ENCODE measurements at places on chromosomes 3 and 15. TPM values are rescaled to one million over a fixed set of nuclear protein-coding genes. Genes with fewer than 3 reads are reported as not detected.

GRCh38 chr3:130671545-130672312, 74.9 kb downstream of the PIK3R4 start:
- no peaks in the 10 kb centered on the region for H3K4me1 ChIP-seq
- no peak overlapping the region for H3K4me3 ChIP-seq
- H3K27ac ChIP-seq: no peak overlapping the region

DNA sequence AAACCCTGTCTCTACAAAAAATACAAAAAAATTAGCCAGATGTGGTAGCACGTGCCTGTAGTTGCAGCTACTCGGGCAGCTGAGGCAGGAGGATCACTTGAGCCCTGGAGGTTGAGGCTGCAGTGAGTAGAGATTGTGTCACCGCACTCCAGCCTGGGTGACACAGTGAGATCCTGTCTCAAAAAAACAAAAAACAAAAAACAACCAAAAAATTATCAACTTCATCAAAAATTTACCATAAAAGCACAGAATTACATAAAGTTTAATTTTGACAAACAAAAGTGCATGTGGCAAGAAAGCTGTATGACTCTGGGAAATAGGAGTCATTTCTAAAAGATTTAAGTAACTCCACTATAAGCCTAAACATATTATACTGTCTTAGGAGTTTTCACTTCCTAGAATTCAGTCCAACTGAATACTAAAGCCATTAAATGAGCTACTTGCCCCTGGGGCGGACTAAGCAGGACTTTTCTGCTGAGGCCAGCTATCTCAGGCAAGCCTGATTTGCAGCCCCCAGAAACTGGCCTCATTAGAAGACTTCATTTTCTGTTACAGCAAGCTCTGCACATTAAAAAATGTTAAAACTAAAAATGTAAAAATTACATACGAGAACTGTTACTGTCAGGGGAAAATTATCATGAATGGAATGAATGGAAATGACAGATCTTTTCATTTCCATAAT, 23.0 kb downstream of the HSPBAP1 start:
- no peak for DNase-seq
- H3K36me3 ChIP-seq: no peaks in the 10 kb centered on the region
- H3K4me1 ChIP-seq: no peaks in the 10 kb centered on the region
- no peak overlapping the region for H3K27ac ChIP-seq
- H3K4me3 ChIP-seq: no peak overlapping the region
- H3K27me3 ChIP-seq: no peaks in the 10 kb centered on the region

DNA sequence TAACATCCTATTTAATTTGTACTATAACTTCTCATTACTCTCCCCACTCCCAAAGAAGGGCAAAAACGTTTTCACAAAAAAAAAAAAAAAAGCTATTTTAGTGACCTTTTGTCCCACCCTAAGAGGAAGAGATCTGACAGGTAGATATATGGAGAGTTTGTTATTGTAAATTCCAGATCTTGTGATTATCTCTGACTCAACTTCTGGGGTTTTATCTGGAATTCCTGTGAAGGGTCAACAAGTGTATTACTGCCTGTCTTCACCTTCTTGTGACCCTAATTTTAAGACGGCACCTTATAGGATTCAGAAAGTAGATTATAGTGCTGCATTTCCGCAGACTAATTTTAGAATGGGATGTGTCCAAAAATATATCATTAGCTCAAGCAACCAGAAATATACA, 205.9 kb upstream of the CDIN1 start:
- no peak overlapping the region for H3K27ac ChIP-seq
- no peak for DNase-seq
- no peaks in the 10 kb centered on the region for H3K27me3 ChIP-seq
- no peaks in the 10 kb centered on the region for H3K36me3 ChIP-seq
- H3K4me1 ChIP-seq: no peaks in the 10 kb centered on the region

GRCh38 chr15:68789534-68790241, 31.0 kb downstream of the ANP32A start:
- peak; percentile 60 for DNase-seq
- H3K36me3 ChIP-seq: peaks cover 24% of the 10 kb centered on the region
- H3K27me3 ChIP-seq: no peaks in the 10 kb centered on the region
- no peak overlapping the region for H3K4me3 ChIP-seq
- H3K27ac ChIP-seq: peak overlapping the region; percentile 65
- H3K4me1 ChIP-seq: peaks cover 40% of the 10 kb centered on the region

GRCh38 chr3:77535116-77535515, 495.2 kb downstream of the ROBO2 start:
- H3K4me1 ChIP-seq: peaks cover 6% of the 10 kb centered on the region
- DNase-seq: no peak
- no peaks in the 10 kb centered on the region for H3K27me3 ChIP-seq
- no peak overlapping the region for H3K4me3 ChIP-seq

DNA sequence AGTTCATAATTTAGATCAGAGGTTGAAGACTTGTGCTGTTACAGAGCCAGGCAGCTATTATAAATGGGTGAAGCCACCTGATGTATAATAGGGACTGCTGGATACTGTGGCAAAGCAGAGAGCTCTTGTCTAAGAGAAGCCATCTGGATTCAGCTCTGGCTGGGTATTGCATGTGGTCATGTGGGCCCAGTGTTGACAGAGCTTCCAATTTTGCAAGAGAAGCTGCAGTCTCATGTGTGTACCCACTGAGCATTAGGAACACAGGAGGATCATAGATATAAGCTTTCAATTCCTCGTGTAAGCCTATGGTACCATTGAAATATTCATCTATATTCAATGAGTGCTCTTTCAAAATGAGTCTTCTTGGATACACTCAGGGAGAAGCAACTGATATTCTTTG, 303.9 kb upstream of the SLCO3A1 start:
- H3K4me3 ChIP-seq: no peak overlapping the region
- no peaks in the 10 kb centered on the region for H3K4me1 ChIP-seq
- no peaks in the 10 kb centered on the region for H3K36me3 ChIP-seq
- H3K27me3 ChIP-seq: no peaks in the 10 kb centered on the region
- H3K27ac ChIP-seq: no peak overlapping the region

DNA sequence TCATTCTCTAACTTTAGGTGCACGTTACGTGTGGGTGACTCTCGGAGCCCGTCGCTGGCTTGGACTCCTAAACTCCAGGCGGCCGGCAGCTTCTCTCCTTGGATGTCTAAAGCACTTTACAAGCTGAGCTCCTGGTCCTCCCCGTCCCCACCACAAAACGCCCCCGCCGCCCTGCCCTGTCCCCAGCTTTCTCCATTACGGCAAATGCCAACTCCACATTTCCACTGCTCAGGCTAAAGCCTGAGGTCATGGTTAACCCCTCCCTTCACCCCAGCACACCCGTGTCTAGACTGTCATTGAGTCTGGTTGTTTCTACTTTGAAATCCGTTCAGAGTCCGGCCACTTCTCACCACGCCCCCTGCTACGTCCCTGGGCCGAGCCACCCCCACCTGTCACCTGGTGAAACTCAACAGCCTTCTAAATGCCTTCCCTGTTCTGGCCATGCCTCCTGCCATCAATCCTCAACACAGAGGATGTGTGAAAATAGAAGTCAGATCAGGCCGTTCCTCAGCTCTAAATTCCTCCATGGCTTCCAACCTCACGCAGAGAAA, 8.1 kb upstream of the PCSK6 start:
- H3K27me3 ChIP-seq: peaks cover 23% of the 10 kb centered on the region
- no peak overlapping the region for H3K27ac ChIP-seq

- no peak overlapping the region for H3K27ac ChIP-seq
- peaks cover 5% of the 10 kb centered on the region for H3K4me1 ChIP-seq
- no peaks in the 10 kb centered on the region for H3K27me3 ChIP-seq
- DNase-seq: no peak
Measured at GRCh38 chr15:59237924-59238331, 31.3 kb downstream of the LDHAL6B start.

Gene C3orf85
- total RNA-seq: not detected

- H3K27ac ChIP-seq: no peak overlapping the region
- DNase-seq: no peak
- no peaks in the 10 kb centered on the region for H3K36me3 ChIP-seq
- H3K27me3 ChIP-seq: peaks cover 88% of the 10 kb centered on the region
- no peaks in the 10 kb centered on the region for H3K4me1 ChIP-seq
Measured at GRCh38 chr3:168864107-168865021, 768.6 kb upstream of the GOLIM4 start.

Gene SPTBN5
- 3.2 TPM for total RNA-seq

GRCh38 chr15:37885651-37886050, 48.8 kb upstream of the TMCO5A start:
- no peak for DNase-seq
- H3K27ac ChIP-seq: no peak overlapping the region
- no peaks in the 10 kb centered on the region for H3K36me3 ChIP-seq
- no peaks in the 10 kb centered on the region for H3K4me1 ChIP-seq
- no peak overlapping the region for H3K4me3 ChIP-seq

Gene CLRN1
- not detected for total RNA-seq

DNA sequence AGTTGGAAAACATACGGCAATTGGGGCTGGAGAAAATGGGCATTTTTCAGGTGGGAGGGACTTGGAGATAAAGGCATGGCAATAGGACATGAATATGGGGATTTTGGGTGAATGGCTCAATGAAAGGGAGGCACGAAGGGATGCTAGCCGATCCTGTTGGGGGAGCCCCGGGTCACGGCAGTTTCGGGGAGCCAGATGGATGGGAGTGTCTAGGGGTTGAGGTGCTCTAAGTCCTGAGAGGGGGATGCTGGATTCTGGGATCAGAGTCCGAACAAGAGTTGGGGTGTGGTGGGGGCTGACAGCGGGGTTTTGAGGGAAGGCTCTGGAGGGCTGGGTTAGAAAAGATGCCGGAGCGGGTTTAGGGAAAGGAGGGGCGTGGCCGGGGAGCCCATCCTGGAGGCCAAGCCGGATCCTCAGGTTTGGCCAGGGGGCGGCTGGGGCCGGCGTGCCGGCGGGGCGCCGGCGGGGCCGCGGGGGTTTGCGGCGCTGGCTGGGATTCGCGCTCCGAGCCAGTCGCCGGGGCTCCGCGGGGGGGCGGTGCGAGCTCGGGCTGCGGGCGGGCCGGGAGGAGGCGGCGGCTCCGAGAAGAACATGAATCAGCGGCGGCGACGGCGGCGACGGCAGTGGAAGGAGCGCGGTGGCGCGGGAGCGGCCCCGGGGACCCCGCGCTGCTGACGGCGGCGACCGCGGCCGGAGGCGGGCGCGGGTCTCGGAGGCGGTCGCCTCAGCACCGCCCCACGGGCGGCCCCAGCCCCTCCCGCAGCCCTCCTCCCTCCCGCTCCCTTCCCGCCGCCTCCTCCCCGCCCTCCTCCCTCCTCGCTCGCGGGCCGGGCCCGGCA, at the start of gene TYRO3:
Gene TYRO3, plus strand, starts transcription at position 813 of the 839 bp plus-strand sequence. CDS start 46 bp downstream, outside the sequence.
- peak within 1 kb of the TSS; percentile 68 for H3K4me3 ChIP-seq
- no peaks in the 10 kb centered on the region for H3K36me3 ChIP-seq
- peak within 1 kb of the TSS; percentile 64 for H3K27ac ChIP-seq
- peak; percentile 69 for DNase-seq

DNA sequence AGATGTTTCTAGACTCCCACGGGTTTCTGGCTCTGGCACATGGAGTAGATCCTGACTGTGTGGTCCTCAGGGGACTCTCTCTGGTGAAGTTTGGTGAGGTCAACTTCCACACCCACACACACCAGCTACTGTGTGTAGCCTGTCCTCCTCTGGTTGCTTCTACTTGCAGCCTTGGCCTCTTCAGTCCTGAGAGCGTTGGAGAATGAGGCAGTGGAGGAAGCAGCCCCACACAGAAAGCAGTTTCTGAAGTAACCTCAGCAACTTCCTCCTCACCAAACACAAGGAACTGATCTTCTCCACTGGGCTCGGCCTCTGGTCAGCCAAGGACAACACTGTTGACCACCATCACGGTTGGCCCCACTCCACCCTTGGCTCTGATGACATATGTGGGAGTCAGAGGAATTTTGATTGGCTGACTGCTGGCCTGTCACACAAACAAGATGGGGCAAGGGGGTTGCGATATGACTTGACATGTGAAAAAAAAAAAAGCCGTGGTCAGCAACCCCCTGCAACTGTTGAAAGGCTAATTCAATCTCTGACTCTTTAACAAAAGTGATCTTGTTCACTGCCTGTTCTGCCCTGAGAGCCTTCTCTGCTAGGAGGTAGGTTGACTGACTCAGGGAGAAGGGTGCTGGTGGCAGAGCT, 19.6 kb downstream of the CD86 start:
- no peaks in the 10 kb centered on the region for H3K27me3 ChIP-seq
- H3K4me1 ChIP-seq: no peaks in the 10 kb centered on the region
- no peaks in the 10 kb centered on the region for H3K36me3 ChIP-seq

DNA sequence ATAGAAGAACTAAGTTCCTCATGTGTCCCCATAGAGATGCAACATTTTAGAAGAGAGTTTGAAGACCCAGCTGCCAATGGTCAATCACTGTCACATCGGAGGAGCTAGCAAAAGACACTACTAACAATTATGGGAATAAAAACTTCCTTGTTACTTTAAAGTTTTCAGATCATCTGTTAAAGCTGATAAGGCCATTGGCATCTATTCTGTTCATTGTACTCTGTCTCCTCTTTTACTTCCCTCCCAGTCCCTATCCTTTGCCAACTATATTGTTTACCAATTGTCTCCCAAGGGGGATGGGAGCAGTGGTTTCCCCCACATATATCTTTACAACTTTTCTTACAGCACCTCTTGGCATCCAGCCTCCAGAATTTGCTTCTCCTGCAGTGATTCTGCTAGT, 81.0 kb downstream of the FAM174B start:
- H3K27ac ChIP-seq: no peak overlapping the region
- DNase-seq: no peak
- H3K4me3 ChIP-seq: no peak overlapping the region
- H3K36me3 ChIP-seq: no peaks in the 10 kb centered on the region

GRCh38 chr3:194404365-194405140, 5.5 kb upstream of the GP5 start:
- H3K27me3 ChIP-seq: no peaks in the 10 kb centered on the region
- H3K27ac ChIP-seq: no peak overlapping the region
- peak; percentile 79 for DNase-seq
- H3K4me3 ChIP-seq: no peak overlapping the region
- H3K4me1 ChIP-seq: peaks cover 3% of the 10 kb centered on the region
- H3K36me3 ChIP-seq: peaks cover 26% of the 10 kb centered on the region

DNA sequence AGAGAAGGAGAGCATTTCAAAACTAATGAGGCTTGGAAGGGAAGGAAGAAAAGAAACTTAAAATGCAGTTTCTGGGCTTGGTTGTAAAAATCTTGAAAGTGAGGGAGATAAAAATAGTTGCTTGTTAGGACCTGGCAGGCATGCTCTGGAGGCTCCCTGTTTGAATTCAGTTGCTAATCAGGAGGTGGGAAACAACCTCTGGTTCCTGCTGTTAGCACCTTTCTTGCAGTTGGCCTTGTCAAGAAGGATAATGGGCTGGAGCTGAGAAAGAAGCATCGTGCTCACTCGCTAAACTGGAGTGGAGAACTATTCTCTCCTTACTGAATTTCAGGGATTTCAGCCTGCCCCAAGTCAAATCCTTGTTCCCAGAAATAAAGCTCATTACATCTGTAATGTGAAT, 23.4 kb downstream of the SNAPC5 start:
- H3K4me1 ChIP-seq: no peaks in the 10 kb centered on the region
- H3K27ac ChIP-seq: no peak overlapping the region
- no peak overlapping the region for H3K4me3 ChIP-seq
- no peaks in the 10 kb centered on the region for H3K27me3 ChIP-seq
- DNase-seq: no peak

GRCh38 chr3:100093831-100094230, 20.5 kb downstream of the FILIP1L start:
- H3K27me3 ChIP-seq: no peaks in the 10 kb centered on the region
- H3K36me3 ChIP-seq: no peaks in the 10 kb centered on the region
- peaks cover 17% of the 10 kb centered on the region for H3K4me1 ChIP-seq
- DNase-seq: no peak
- no peak overlapping the region for H3K27ac ChIP-seq

Gene SLC2A2
- not detected for total RNA-seq
